ENCODE measurements at places on chromosomes 1 and 21.

GRCh38 chr1:20184997-20185833 is 681 bp upstream of the UBXN10 start:
- DNase-seq = peak; percentile 58

GRCh38 chr21:39661740-39662139 is 49.0 kb downstream of the B3GALT5 start:
- DNase-seq = no peak

DNA sequence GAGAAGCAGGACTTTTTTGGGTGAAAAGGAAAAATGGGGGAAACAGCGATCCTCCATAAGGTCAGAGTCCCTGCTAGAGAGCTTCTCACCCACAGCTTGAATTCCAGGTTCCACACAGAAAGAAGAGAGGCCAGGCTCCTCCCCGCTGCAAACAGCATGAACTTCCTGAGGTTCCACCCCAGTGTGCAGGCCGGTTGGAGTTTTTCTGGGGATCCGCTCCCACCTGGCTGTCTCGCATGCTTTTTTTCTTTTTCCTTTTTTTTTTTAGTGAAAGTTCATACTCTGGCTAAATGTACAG is 595.1 kb upstream of the ZP4 start:
- no peak for DNase-seq

DNA sequence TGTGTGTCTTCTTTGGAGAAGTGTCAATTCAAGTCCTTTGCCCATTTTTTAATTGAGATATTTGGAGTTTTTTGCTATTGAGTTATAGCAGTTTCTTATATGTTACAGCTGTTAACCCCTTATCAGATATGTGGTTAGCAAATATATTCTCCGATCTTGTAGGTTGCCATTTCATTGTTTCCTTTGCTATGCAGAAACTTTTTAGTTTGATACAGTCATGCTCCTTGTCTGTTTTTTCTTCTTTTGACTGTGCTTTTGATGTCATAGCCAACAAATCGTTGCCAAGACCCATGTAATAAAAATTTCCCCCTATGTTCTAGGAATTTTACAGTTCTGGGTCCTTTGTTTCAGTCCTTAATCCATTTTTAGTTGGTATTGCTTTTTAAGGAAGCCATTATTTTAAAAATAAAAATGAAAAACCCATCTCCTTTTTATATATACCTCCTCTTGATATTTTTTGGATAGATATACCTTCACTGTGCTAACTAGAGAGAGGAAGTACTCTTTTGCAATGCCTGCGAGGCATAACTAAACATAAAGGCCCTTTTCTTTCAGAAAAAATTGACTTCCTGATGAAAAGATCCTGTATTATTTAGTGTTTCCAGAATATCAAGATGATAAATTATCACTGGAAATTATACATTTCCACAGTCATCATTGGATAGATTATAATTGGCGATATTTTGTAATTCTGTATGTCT is 127.8 kb downstream of the HS2ST1 start:
- DNase-seq = no peak

GRCh38 chr1:39678889-39679288 is 7.0 kb upstream of the NT5C1A start:
- DNase-seq = no peak

- DNase-seq = no peak
Measured at GRCh38 chr1:29960876-29961275, 724.6 kb downstream of the PTPRU start.

- no peak for DNase-seq
Measured at GRCh38 chr1:22104094-22104493, 38.8 kb downstream of the WNT4 start.

- DNase-seq = no peak
Measured at GRCh38 chr1:47682198-47682597, 244.4 kb downstream of the FOXD2 start.

- DNase-seq = peak; percentile 44
Measured at GRCh38 chr1:53326598-53327181, 1.2 kb downstream of the LRP8 start.

DNA sequence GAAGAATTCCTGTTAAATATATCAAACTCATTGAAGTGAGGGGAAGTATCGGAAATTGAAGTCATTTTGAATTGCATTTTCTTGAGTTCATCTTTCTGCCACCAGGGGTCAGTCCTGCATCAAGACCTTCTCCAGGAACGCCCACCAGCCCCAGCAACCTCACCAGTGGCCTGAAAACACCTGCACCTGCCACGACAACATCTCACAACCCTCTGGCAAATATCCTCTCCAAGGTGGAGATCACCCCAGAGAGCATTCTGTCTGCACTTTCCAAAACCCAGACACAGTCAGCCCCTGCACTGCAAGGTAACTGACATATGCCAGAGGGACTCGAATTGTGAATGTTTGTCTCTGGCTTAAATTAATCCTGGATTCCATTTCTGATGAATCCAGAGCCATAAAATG is 22.8 kb upstream of the TARS2 start:
- peak; percentile 75 for DNase-seq

DNA sequence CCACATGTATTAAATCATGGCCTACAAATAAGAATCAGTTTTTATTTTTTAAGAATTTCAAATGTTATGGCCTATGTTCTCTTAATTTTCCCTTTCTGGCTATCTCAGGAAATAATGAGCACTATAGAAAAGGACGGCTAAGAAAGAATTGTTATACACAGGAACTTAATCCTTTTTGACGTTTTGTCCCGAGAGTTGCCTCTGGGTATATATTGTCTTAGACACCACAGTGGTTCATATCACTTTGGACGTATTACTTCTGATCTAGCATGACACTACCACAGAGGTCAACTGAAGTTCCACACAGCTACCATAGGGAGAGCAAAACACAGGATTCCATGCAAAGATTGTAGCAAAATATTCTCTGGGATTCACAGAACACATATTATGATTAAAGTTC is 307.6 kb downstream of the VAV3 start:
- no peak for DNase-seq

- no peak for DNase-seq
Measured at GRCh38 chr21:26736449-26736848, 108.8 kb downstream of the ADAMTS1 start.

GRCh38 chr1:157170677-157171515 is 32.7 kb upstream of the ETV3 start:
- peak; percentile 25 for DNase-seq

- no peak for DNase-seq
Measured at GRCh38 chr1:5928714-5929400, 63.4 kb downstream of the NPHP4 start.

- DNase-seq = no peak
Measured at GRCh38 chr1:20551945-20552727, at the start of gene FAM43B. FAM43B (plus strand) TSS chr1:20552573; CDS start chr1:20552974, 401 bp downstream.

- DNase-seq = no peak
Measured at GRCh38 chr1:116878804-116879477, 30.8 kb upstream of the PTGFRN start.

DNA sequence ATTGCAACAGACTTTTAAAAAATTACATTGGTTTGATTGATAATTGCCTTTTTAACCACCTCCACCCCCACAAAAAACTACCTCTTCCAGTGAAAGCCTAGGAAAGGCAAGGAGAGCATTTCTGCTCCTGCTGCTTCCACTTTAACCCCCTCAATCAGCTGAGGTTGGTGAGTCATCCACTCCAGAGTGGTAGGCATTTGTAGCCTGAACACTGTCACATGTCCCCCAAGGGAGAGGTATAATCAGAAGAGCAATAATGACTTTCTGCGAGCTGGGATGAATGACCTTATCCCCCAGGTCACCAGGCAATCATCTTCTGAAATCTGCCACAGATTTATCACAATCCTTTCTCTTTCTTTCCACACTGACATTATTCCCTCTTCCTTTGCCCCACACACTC is 126.6 kb upstream of the CAMK1G start:
- no peak for DNase-seq

DNA sequence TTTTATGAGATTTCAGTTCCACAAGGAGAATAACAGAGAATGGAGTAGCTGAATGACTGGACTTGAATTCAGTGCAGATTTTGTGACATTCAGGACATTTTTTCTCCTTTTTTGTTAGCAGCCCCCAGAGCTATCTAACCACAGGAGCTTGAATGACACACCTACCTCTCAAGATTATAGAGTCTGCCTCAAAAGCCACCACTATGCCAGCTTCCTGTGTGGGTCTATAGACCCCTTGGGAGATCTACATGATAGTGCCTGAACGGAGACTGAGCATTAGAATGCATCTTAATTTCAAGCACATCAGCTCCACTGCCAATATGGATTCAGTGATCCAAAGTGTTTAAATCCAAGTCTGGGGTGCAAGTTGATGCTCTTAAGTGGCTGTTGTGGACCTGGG is 74.4 kb upstream of the ZNF648 start:
- DNase-seq = no peak

DNA sequence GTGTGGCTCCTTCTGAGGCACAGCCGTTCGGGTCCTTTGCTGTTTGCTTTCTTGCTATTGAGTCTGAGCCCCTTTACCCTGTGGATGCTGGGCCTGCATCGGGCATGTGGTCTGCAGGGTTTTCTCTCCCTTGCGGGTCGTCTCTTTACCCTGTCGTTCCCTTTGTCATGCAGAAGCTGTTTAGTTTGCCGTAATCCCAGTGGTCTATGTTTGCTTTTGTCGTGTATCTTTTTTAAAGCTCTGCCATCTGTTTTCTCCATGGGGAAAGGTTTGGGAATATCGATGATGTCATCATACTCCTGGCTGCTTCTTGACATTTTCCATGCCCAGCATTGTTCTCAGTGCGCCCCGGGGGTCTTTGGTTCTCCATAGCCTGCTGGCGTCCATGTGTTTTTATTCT is 68.2 kb downstream of the AGPAT3 start:
- no peak for DNase-seq

DNA sequence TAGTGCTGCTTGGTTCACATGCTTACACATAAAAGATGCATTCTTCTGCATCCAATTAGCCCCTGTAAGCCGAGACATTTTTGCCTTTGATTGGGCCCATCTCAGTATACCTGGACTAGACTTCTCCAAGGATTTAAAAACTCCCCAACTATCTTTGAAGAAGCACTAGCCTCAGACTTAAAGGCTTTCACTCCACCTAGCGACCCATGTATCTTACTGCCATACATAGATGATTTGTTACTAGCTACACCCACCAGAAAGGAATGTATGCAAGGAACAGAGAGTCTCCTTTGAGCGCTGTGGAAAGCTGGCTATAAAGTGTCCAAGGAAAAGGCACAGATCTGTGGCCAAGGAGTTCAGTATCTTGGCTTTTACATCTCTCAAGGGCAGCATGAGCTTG is 91.7 kb downstream of the LIPI start:
- DNase-seq = no peak

DNA sequence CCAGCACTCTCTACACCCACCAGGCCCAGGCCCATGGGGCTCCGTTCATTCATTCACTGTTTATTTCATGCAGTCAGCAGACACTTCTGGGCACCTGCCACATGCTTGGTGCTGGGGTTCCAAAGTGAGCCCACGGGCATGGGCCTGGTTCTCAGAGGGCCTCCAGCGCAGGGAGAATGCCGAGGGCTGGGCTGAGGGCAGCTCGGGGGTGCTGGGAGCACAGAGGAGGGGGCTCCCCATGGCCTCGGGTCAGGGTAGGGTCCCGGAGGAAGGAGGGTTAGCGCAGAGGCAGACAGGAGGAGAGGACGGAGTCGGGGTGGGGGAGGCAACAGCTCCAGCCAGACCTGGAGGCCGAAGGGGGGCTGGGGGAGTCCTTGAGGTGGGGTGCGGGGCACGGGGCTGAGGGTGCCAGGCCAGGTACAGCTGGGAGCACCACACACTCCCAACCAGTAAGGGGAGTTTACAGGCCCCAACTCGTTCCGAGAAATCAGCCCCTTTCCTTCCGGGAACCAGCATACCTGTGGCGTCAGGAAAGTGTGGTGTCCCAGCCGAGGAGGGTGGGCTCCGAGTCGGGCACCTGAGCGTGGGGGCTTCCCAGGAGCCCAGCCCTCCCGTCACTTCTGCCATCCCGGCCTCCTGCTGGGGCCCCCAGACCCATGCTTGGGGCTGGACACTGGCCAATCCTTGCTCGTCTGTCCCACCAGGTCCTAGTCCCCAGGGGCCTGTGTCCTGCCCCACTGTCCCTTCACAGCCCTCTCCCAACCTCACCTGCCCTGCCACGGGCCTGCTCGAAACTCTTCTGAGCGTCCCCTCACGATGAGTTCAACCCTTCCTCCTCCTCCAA is 10.8 kb downstream of the ARHGEF16 start:
- DNase-seq = no peak

- no peak for DNase-seq
Measured at GRCh38 chr1:79827446-79827845, 820.9 kb upstream of the ADGRL4 start.

DNA sequence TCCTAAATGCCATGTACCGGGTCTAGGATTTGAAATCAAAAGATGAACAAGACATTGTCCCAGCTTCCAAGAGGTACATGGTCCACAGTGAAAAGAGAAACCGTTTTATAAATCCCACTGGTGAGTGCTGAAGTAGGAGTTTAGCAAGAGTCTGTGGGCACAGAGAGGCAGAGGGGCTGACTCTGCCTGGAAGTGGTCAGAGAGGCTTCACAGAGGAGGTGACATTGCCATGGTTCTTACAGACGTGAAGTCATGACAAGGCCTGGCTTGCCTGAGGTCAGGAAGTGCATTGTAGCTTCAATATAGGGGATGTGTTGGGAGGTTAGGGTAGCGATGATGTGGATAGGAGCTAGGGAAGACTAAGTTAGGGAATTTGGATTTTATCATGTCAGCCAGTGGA is 28.4 kb downstream of the MAPKAPK2 start:
- no peak for DNase-seq

DNA sequence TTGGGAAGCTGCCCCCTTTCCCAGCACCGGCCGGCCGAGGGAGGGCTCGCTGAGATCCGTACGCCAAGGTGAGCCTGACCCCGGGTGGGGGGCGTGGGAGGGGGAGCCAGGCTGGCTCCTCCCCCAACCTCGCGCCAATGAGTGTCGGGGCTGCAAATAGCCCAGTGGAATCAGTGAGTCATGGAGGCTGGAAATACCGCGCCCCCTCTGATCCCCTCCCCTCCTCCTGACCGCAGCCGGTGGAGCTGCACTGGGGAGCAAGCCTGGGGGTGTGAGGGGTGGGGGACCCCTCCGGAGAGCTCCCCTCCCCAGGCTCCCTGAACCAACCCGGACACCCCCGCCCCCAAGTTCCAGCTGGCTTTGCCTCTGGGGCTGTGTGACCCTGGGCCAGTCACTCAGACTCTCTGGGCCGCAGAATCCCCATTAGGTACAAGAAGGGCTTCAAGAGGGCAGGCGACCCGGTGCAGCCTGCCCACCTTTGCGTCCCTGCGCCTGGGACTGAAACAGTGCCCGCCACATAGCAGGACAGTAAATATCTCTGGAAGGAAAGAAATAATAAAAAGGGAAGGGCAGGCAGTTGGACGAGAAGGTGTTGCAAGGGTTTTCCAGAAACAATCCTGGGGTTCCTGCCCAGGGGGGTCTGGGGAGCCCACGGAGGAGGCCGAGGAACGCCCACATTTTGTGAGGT is 4.5 kb downstream of the HSPB7 start:
- peak; percentile 30 for DNase-seq

Data from stimulated activated CD4-positive, alpha-beta T cell treated with anti-CD3 and anti-CD28 coated beads, Interleukin-15, amount 100 ng/mL, for 48 hours (primary cell).